ENCODE measurements at places on chromosomes 6 and 20.

DNA sequence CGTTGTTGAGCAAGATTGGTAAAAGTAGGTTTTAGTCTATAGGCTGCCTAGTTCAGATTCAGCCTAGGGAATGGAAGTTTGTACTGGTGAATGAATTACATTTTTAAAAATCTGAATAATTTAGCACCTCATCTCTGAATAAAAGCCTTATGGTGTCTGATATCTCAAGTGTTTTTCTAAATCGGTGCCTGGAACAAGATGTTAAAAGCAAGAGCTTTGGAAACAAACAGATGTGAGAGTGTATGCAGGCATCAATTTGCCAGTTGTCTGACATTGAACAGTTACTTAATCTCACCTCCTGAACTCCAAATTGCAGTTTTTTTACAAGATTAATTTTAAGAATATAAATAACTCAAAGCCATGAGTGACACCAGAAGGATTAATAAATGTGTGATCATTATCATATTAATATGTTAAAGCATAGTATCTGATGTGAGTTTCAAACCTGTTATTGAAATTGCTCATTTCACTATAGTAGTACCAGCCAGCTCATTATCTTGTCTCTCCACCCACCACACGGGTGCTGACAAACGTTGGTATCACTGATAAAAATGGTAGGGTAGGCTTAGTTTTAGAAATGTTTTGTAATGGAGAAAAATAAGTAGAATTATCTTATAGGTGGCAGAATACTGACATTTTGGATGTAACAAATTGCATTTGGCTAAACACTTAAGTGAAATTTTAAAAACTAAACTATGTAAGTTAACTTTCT is 157.3 kb downstream of the FAM83B start:
- DNase-seq = no peak

- DNase-seq = peak; percentile 75
Measured at GRCh38 chr6:36625158-36625919, 31.2 kb downstream of the SRSF3 start.

DNA sequence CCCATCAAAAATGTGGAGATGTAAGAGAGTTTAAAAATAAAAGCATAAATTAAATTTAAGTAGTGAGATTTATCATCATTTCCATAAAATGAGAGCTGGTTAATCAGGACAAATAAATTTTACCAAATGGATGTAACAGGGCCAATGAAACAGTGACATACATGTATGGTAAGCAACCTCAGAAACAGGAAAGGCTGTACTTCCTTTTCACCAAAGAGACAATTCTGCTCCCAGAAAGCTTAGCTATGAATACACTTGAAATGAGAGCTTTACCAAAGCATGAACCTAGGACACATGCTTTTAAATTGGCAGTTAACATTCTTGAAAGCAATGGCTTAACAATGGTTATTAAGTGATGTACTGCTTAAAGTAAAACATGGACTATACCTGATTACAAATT is 12.1 kb upstream of the UBE2J1 start:
- DNase-seq = no peak

GRCh38 chr6:50663806-50664205 is 49.5 kb upstream of the TFAP2D start:
- no peak for DNase-seq

GRCh38 chr6:89269252-89269651 is 45.8 kb downstream of the GABRR2 start:
- no peak for DNase-seq

DNA sequence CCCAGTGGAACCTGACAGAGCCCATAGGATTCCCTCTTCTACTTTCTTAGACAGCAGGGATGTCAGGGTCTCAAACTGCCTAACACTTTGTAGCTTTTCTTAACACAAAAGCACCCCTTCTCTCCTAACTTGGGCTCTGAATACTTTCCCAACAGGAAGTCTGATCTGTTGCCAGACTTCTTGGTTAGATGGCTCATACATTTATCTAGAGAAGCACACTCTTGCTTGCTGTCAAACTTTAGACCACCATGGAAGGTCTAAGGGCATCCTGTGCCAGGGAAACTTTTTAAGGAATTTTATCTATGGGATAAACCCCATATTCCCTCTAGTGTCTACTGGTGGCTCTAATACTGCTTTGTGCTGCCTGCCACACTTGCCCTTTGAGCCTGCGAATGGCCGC is 3.3 kb upstream of the C6orf136 start:
- DNase-seq = no peak

GRCh38 chr6:64717281-64717680 is 989.7 kb downstream of the EYS start:
- no peak for DNase-seq

GRCh38 chr20:41786158-41786557 is 168.0 kb upstream of the CHD6 start:
- no peak for DNase-seq

GRCh38 chr6:46985943-46986342 is 56.2 kb downstream of the ADGRF1 start:
- no peak for DNase-seq

GRCh38 chr20:32674362-32674789 is 635 bp upstream of the C20orf203 start:
- DNase-seq = peak; percentile 56

DNA sequence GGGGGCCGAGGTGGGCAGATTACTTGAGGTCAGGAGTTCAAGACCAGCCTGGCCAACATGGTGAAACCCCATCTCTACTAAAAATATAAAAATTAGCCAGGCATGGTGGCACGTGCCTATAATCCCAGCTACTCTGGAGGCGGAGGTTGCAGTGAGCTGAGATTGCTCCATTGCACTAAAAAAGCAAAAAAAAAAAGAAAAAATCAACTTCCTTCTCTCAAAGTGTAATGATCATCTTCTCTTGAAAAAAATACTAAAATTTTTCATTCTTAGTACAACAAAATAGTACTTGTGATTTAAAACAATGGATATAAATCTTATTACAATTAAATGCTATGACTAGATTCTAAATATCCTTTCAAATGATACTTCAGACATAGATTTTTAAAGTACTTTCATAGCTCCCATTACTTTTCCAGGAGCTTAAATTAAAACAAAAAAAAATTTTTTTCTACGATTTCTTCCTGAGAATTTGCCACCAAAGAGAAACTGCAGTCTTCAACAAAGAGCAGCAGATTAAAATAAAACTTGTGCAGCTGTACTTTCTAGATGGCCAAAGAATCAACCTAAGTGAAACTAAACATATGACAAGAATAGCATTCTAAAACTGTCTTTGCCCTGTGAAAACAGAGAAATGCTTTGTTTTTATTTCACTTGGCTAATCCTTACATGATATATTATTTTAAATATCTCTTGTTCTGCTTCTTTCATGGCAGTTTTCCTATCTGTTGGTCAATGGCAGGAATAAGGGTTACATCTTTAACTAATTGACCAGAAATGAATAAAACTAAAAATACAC is 75.2 kb downstream of the MAP3K5 start:
- DNase-seq = no peak

DNA sequence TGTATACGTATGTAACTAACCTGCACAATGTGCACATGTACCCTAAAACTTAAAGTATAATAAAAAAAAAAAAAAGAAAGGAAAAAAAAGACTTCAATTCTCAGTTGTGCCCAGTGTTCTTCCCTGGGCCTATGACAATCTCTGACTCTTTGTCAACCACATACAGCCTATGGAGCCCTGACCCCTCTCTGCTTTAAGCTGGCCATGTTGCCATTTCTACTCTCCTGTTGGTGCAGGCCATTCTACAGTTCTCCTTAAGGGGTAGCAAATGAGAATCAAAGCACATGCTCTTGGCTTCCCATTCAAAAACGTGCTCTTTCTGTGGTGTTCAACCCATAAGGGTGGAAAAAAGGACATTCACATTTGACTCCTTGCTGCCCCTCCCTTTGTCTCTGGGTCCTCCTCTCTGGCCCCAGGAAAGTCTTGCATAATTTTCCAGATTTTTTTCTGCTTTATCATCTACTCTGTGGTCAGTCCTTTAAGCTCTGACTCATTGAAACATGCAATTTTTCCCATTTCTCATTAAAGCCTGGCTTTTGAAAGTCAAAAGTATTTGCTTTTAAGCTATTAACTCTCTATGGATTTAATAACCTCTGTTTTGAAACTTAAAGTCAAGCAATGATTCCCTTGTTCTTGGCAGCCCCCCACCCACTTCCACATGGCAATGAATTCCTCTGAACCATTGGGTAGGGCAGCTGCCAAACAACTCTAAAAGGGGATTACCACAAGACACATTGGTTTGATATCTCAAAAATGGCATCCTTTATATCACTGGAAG is 208.6 kb upstream of the MCHR2 start:
- DNase-seq = no peak

GRCh38 chr6:137013738-137014602 is 30.8 kb downstream of the IL20RA start:
- DNase-seq = peak; percentile 49

- no peak for DNase-seq
Measured at GRCh38 chr6:33895988-33896387, 92.2 kb upstream of the MLN start.

GRCh38 chr6:149580880-149581279 is 14.7 kb downstream of the GINM1 start:
- DNase-seq = no peak

- DNase-seq = no peak
Measured at GRCh38 chr6:81608776-81609175, 143.7 kb downstream of the TENT5A start.

DNA sequence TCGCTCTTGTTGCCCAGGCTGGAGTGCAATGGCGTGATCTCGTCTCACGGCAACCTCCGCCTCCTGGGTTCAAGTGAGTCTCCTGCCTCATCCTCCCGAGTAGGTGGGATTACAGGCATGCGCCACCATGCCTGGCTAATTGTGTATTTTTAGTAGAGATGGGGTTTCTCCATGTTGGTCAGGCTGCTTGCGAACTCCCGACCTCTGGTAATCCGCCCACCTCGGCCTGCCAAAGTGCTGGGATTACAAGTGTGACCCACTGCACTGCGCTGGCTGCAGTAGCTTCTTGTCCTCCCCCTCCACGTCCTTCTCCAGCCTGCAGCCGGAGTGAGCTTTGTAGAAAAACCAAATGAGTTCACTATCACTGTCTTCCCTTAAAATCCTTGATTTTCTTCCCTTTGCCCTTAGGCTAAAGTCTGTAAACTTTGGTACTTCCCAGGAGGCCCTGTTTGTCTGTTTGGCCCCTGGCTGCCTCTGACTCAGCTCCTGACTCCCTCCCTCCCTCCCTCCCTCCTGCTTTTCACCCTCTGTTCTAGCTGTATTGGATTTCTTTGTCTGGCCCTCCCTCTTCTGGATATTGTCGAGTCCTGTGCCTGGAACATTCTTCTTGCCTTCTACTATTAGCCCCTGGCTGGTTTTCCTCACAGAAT is 12.9 kb downstream of the PARD6B start:
- DNase-seq = no peak

DNA sequence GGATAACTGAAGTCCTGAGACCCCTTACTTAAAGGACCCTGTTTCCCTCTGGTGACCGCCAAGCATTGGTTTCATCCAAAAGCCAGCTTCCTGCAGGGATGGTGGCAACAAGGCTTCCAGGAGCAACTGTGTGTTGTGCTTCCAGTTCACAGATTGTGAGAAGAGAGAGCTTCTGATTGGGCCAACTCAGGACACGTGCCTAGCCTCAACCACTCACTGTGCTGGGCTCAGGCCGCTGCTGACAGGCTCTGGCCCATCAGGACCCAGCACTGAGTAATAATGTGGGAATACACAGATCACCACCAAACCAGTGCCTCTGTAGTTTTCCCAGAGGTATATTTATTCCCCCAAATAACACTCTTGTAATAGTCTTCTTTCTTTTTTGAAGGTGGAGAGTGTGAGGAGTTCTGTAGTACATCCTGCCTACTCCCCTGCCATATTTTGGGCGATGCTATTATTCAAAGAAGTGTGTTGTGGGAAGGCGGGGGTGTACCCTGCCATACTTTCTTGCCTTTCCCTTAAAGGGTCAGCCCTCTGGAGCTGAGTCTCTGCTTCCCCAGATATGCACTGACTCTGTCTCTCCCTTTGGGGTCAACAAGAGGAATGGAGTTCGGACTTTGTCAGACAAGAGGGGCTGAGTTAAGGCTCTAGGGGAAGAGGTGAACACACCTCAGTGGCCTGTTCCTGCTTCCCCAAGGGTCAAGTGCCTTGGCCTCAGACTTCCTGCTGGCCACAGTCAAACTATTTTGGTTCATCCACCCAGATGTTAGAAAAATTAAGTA is 23.2 kb downstream of the PPP1R16B start:
- no peak for DNase-seq

GRCh38 chr20:20395903-20396568 is 28.1 kb downstream of the INSM1 start:
- DNase-seq = peak; percentile 99

DNA sequence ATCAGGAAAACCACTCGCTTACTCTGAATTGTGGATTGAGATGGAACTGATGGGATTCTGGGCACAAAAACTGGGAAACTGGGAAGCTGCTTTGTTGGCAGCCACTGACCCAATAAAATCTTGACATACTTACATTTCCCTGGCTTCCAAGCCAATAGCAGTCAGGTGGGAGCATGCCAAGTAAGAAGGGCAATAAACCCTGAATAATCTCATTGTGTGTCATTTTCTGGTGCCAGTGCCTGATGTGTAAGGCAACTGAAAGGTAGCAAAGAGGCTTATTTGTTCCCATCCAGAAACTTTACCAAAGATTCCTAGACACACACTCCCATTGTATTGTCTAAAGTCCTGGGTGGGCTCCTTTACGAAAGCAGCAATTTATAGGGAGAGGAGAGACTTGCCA is 93.2 kb downstream of the TBX18 start:
- DNase-seq = no peak

- DNase-seq = no peak
Measured at GRCh38 chr6:42774201-42774600, 7.7 kb upstream of the BICRAL start.

- DNase-seq = peak; percentile 99
Measured at GRCh38 chr6:78589436-78589835, 277.9 kb upstream of the IRAK1BP1 start.

- no peak for DNase-seq
Measured at GRCh38 chr6:15439410-15440025, 193.6 kb downstream of the JARID2 start.

DNA sequence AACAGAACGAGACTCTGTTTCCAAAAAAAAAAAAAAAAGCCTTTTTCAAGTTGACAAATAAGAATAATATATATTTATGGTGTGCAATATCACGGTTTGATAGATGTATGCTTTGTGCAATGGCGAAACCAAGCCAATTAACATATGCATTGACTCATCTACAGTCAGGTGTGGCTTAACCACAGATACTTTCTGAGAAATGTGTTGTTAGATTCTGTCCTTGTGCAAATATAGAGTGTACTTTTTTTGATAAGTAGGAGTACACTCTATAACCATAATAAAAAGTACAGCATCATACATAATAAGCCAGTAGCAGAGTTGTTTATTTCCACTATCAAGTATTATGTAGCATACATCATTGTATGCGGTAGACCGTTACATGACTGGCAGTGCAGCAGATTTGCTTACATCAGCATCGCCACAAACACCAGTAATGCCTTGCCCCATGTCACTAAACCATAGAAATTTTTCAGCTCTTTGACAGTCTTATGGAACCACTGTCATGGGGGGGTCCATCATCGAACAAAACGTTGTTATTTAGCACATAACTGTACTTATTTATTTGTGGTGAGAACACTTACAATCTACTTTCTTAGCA is 59.2 kb downstream of the TMEM170B start:
- DNase-seq = no peak
